ENCODE measurements at places on chromosomes 1 and 21. TPM values are rescaled to one million over a fixed set of nuclear protein-coding genes. Genes with fewer than 3 reads are reported as not detected.

DNA sequence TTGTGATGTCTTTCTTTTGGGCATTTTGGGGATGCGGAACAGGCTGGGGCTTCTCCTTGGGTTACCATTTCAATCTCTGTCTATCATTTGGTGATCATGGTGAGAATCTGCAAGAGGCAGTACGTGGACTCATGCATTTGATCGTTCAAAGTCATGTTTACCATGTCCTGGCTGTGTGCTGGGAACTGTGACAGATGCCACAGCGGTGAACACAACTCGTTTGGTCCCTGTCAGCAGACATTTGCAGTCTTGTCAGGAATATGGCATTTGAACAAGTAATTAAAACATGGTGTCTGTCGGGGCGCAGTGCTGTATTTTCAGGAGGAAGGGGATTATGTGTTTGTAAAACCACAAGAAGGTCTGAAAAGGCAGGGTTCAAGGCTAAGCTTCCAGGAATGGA, 103.3 kb upstream of the IGSF21 start:
- H3K4me3 ChIP-seq = no peak overlapping the region
- no peak for DNase-seq
- no peak overlapping the region for H3K27ac ChIP-seq
- no peaks in the 10 kb centered on the region for H3K27me3 ChIP-seq
- H3K36me3 ChIP-seq = no peaks in the 10 kb centered on the region
- no peaks in the 10 kb centered on the region for H3K4me1 ChIP-seq

GRCh38 chr1:103783944-103784377, 34.3 kb downstream of the AMY1C start:
- no peaks in the 10 kb centered on the region for H3K4me1 ChIP-seq
- H3K4me3 ChIP-seq = no peak overlapping the region
- no peaks in the 10 kb centered on the region for H3K36me3 ChIP-seq
- no peak for DNase-seq

DNA sequence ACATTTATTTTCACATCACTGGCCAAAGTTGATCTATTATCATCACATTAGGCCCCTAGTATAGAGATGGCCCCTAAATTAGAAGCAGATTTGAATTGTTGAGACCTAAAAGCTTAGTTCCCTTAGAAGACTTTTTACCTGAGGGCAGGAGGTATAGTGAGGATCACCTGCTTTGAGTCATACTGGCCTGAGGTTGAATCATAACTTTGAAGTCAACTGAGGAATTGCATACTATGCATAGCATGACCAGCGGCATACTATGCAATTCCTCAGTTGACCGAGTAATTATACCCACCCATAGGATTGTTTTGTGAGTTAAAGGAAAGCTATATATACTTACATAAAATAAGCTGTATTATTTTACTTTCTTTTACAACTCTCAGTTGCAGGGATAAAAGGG, 50.3 kb upstream of the DPH5 start:
- H3K36me3 ChIP-seq = peaks cover 8% of the 10 kb centered on the region
- no peak for DNase-seq
- no peaks in the 10 kb centered on the region for H3K27me3 ChIP-seq
- H3K4me1 ChIP-seq = no peaks in the 10 kb centered on the region

Gene ANKRD45
- total RNA-seq = not detected

Gene PKLR
- total RNA-seq = not detected

Gene DPT
- 2.4 TPM for total RNA-seq

- no peaks in the 10 kb centered on the region for H3K27me3 ChIP-seq
- H3K4me1 ChIP-seq = peaks cover 11% of the 10 kb centered on the region
- H3K27ac ChIP-seq = no peak overlapping the region
- H3K4me3 ChIP-seq = no peak overlapping the region
- no peaks in the 10 kb centered on the region for H3K36me3 ChIP-seq
Measured at GRCh38 chr1:170166518-170167180, 20.9 kb downstream of the NTMT2 start.

DNA sequence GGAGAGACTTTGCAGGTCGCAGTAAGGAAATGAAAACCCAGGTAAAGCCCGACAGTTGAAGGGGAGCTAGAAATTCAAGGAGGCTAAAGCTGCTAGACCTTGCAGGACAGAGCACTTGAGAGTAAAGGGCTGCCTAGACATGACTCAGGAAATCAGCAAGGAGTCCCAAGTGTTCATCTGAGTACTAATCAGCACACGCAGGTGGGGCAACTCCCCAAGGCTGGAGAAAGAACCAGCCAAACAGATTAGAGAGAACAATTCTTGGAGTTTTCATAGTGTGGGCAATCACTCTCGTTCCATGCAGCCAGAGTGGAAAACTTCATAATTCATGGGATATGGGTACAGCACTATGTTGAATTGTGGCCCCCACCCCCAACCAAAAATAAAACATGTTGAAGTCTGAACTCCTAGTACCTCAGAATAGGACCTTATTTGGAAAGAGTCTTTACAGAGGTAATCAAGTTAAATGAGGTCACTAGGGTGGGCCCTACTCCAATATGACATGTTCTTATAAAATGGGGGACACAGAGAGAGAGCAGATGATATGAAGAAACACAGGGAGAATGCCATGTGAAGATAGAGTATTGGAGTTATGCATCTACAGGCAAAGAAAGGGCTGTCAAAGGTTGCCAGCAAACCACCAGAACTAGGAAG, 28.0 kb downstream of the SYDE2 start:
- no peak for DNase-seq
- H3K36me3 ChIP-seq = no peaks in the 10 kb centered on the region
- H3K4me1 ChIP-seq = no peaks in the 10 kb centered on the region

Gene FCRLB
- total RNA-seq = 1.8 TPM

Gene ODF2L
- total RNA-seq = 87.6 TPM

Gene LCK
- total RNA-seq = 0.29 TPM

DNA sequence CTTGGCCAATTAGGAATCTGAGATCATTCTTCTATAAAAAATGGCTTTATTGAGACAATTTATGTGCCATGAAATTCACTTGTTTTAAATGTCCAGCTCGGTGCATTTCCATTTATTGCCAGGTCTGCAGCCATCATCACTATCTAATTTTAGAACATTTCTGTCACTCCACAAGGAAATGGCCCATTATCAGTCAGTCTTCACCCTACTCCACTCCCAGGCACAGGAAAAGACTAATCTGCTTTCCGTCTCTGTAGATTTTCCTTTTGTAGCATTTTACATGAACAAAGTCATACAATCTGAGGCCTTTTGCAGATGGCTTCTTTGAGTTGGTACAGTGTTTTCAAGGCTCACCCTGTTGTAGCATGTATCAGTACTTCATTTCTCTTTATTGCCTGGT, 27.2 kb downstream of the KIF26B start:
- no peak overlapping the region for H3K4me3 ChIP-seq
- no peaks in the 10 kb centered on the region for H3K4me1 ChIP-seq
- DNase-seq = no peak
- H3K36me3 ChIP-seq = no peaks in the 10 kb centered on the region
- H3K27ac ChIP-seq = no peak overlapping the region
